ENCODE measurements at places on chromosomes 6 and 20. TPM values are rescaled to one million over a fixed set of nuclear protein-coding genes. Genes with fewer than 3 reads are reported as not detected.

- no peak for DNase-seq
Measured at GRCh38 chr6:152112491-152113261, 305.2 kb downstream of the ESR1 start.

GRCh38 chr6:76831299-76831698 is 632.0 kb downstream of the HTR1B start:
- DNase-seq = no peak

GRCh38 chr20:59598625-59599310 is 5.6 kb upstream of the PHACTR3 start:
- no peak for DNase-seq

- DNase-seq = no peak
Measured at GRCh38 chr20:37533154-37533715, 5.6 kb upstream of the BLCAP start.

GRCh38 chr20:33773412-33774089 is 37.6 kb upstream of the CHMP4B start:
- DNase-seq = no peak

DNA sequence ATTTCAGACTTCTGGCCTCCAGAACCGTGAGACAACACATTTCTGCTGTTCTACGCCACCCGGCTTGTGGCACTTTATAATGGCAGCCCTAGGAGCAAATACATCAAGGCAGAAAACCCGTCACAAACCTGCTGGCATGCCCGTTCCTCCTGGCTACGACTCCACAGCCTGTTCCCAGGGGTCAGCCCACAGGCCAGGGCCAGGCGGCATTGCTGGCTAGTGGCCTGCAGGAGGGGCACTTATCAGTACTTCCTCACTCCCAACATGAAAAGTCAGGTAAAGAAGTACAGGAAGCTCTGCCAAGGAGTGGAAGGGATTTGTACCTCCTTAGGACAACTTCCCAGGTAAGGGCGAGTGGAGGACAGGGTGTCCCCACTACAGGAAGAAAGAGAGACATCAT is 223.1 kb upstream of the AGPAT4 start:
- DNase-seq = no peak

GRCh38 chr6:129620234-129620610 is 89.8 kb downstream of the ARHGAP18 start:
- no peak for DNase-seq

DNA sequence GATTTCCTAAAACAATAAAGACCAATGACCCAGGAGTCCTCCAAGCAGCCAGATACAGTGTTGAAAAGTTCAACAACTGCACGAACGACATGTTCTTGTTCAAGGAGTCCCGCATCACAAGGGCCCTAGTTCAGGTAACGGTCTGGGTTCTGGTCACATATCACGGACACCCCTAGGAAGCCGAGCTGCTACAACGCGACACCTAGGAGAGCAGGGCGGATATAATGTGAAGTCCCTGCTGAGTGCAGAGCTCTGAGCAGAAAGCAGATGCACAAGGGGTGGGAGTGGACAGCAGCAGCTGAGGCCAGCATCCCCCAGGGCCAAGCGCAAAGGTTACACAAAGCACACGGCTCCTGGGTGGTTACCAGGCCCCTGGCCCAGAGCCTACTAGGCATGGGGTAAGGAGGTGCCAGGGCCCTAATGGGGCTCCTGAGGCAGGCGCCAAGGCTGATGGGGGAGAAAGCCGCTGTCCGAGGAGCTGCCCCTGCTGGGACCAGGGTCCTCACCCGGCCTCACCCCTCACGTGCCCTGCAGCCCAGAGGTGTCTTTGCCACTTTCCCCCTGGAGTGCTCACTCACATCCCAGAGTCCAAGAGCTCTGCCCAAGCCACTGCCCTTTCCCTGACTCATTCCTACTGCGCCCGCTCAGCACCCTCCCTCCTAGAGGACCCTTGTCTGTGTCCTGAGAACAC is 8.4 kb downstream of the CST7 start:
- DNase-seq = no peak

- DNase-seq = no peak
Measured at GRCh38 chr20:19932170-19932667, 84.9 kb upstream of the NAA20 start.

GRCh38 chr6:43310134-43310533 is 1.5 kb upstream of the CRIP3 start:
- no peak for DNase-seq

NTSR1 gene
- total RNA-seq = 4.9 TPM

OPRL1 gene
- 13.5 TPM for total RNA-seq

EXOC2 gene
- total RNA-seq = 61.6 TPM

MMP24 gene
- total RNA-seq = 102 TPM

ADGRB3 gene
- total RNA-seq = 158 TPM

HSPA1L gene
- total RNA-seq = 5.7 TPM

BCAS1 gene
- 2.4 TPM for total RNA-seq

PNLDC1 gene
- total RNA-seq = not detected

BEND3 gene
- 5.7 TPM for total RNA-seq

ATP9A gene
- total RNA-seq = 242 TPM

TRIM31 gene
- not detected for total RNA-seq
